Naive thymus-derived CD8-positive, alpha-beta T cell (primary cell): ENCODE measurements at places on chromosomes 3 and 15. TPM values are rescaled to one million over a fixed set of nuclear protein-coding genes. Genes with fewer than 3 reads are reported as not detected.
A peak's percentile ranks its signal among the peaks of the same experiment; 100 is the strongest.

DLL4 gene
- total RNA-seq = not detected

DNA sequence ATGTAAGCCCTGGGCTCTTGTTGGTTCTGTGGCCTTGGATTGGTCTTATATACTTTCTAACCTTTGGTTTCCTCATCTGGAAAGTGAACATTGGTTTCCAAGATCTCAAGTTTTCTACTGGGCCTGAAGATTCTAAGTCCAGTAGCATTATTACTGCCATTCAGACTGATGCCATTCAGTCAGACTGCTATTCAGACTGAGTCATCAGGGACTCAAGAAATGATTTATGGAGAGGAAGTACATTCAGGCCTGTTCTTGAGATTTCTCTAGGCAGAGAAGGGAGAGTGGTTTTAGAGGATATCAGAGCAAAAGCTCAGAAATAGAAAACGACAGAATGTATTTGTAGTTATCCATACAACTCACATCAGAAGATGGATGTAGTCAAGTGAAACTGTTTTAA is 557.2 kb downstream of the NR2F2 start:
- H3K4me1 ChIP-seq = peaks cover 6% of the 10 kb centered on the region
- DNase-seq = no peak
- no peaks in the 10 kb centered on the region for H3K27me3 ChIP-seq
- no peak overlapping the region for H3K27ac ChIP-seq

DNA sequence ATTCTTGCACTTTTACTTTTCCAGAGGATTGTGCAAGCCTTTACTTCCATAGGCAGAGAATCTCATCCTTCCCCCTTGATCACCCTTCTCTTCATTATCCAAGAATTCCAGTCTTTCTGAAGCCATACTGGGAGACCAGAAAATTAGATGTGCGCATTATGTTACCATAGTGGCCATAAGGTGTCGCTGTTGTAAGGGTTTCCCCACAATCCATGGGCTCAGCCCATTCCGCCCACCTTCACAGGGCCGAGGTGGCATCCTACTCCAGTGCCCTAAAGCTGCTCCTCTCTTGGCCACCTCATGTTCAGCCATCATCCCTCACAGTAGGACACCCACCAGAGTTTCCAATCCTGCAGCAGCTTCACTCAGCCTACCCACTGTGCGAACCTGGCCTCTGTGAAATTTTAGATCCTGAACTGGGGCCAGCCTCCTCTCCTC is 35.0 kb downstream of the CTSH start:
- no peak overlapping the region for H3K4me3 ChIP-seq
- H3K27me3 ChIP-seq = no peaks in the 10 kb centered on the region
- peak overlapping the region; percentile 32 for H3K27ac ChIP-seq

HRG gene
- total RNA-seq = not detected
